Kasumi-1 (cell line): ENCODE measurements at places on chromosomes 1 and 21.

- no peak for DNase-seq
These were observed 141.8 kb downstream of the CTH start for GRCh38 chr1:70552662-70553566.

DNA sequence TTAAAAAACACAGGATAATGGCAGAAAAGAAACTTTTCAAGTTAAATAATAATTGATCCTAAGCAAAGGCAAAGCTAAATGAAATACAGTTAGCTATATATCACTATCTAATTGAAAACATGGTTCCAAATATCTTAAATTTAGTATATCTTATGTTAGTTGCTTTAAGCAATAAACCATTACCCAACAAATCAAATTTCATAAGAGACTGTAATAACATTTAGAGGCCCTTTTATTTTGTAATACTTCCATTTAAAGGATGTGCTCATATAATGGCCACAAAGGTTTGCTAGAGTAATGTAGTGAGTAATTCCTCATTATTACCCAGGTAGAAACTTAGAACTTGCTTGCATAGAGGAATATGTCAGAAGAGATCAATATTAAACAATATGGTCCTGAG, 32.3 kb downstream of the RPL5 start:
- DNase-seq = no peak

GRCh38 chr1:209707308-209707707, 2.7 kb downstream of the HSD11B1 start:
- DNase-seq = no peak

GRCh38 chr1:68057050-68057449, 6.6 kb upstream of the DIRAS3 start:
- DNase-seq = no peak

GRCh38 chr1:113434081-113434873, 44.0 kb downstream of the MAGI3 start:
- no peak for DNase-seq

GRCh38 chr1:109388884-109389637, 8.7 kb downstream of the SORT1 start:
- no peak for DNase-seq

- DNase-seq = no peak
These were observed 93.2 kb upstream of the KCTD3 start for GRCh38 chr1:215473943-215474342.

DNA sequence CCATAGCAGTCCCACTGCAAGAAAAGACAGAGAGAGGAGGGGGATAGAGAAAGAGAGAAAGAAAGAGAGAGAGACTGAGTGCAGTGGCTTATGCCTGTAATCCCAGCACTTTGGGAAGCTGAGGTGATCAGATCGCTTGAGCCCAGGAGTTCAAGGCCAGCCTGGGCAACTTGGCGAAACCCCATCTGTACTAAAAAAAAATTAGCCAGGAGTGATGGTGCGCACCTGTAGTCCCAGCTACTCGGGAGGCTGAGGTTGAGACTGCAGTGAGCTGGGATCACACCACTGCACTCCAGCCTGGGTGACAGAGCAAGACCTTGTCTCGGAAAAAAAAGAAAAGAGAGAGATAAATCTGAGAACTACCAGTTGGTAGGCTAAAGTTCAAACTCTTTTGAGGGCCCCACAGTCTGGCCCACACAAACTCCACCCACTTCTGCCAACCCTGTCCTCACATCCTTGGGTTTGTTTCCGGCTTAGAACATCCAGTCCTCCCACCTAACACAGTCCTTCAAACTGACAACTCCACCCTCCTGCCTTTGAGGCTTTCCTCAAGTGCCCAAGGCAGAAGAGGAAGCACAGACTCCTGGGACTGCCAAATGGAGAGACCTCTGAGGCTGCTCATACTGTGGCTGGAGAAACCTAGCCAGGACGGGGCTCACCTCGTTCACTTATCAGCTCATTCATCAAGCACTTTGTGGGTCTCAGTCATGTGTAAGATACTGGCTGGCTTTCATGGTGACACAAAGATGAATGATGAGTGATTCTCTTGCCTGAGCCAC, 20.1 kb downstream of the TFAP2E start:
- peak; percentile 92 for DNase-seq

DNA sequence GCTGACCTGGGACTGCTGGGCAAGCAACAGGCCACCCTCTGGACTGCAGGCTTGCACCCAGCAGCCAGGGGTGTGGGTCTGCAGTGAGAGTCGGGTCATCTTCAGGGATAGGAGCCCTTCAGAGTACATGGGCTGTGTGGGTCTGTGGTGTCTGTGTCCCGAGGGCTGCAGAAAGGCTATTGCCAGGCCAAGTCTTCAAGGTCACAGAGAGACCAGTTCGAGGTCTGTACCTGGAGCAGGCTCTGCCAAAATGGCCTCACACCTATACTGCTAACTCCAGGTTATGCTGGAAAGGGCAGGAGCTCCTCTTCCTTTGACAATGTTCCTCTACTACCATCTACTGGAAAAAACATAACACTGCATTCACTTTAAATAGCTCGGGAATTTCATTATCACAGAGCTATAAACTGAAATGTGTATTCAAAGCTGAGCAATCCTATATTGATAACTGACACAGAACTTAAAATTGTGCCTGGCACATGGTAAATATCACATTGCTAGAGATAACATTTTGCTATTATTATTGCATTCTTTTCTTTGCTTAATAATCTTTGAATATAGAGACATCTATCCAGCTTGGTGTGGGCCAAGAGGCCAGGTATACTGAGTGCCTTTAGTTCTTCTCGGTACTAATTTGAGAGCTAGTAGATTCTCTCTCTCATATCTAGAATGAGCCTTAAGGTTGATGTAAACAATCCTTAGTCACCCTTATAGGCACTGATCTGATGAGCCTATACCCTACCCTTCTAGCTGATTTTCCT, 6.9 kb upstream of the DNAH14 start:
- peak; percentile 76 for DNase-seq

DNA sequence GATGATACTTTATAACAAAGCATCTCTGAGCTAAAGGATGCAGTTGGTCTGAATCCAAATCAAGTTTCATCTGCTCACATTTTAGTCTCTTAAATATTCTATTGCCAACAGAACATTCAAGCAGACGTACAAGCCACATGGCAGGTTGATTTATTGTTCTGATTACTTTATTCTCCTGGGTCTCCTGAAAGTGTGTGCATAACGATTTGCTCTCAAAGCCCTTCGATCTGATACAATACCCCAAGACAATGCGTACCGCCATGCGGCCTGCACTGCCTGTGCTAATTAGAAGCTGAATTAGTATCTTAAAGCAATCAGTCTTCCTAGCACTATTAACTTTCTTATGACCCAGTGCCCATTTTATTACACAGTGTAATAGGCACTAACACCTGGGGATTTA, 56.9 kb downstream of the FHAD1 start:
- DNase-seq = no peak

GRCh38 chr21:45578811-45579381, 36.7 kb upstream of the SLC19A1 start:
- no peak for DNase-seq

DNA sequence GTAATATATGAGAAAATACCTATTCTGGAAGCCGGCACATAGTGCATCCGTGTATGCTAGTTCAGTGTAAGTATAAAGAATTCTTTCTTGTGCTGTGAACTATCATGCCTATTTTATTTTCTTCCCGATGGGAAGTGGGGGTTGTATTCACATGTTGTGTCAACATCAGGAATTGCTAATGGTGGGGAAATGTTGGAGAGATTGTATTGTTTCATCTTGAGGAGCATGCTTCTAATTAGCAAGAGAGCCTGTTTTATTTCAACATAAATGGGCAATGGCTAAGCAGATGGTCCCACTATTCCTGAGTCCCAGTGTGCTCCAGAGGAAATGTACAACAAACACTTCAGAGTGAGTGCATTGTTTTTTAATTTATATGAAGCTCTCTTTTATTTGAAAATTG, 485.2 kb downstream of the PLPP3 start:
- DNase-seq = no peak

GRCh38 chr1:31798433-31799195, 17.2 kb downstream of the SPOCD1 start:
- DNase-seq = no peak

GRCh38 chr1:210294999-210295745, 33.5 kb upstream of the HHAT start:
- DNase-seq = no peak

- DNase-seq = no peak
These were observed 7.1 kb upstream of the NES start for GRCh38 chr1:156684227-156684782.

- DNase-seq = peak; percentile 72
These were observed 28.2 kb upstream of the ANKRD13C start for GRCh38 chr1:70382682-70383081.

DNA sequence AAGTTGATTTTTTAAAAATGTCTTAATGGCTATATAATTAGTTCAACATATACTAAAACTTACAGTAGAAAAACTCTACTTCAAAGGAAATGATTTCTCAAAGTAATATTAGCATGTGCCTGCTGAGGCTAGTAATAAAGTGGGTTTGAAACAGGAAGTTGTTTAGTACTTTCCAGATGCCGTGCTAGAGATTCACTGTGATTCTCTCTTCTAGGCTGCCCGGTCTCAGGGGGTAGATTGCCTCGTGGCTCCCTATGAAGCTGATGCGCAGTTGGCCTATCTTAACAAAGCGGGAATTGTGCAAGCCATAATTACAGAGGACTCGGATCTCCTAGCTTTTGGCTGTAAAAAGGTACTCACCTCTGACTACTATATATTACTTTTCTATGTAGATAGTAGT, 9.1 kb downstream of the EXO1 start:
- DNase-seq = no peak

GRCh38 chr1:178692564-178693327, 32.3 kb upstream of the RALGPS2 start:
- no peak for DNase-seq

- DNase-seq = no peak
These were observed 58.8 kb upstream of the PRDX6 start for GRCh38 chr1:173418107-173418985.

- DNase-seq = no peak
These were observed 197.7 kb upstream of the DUSP10 start for GRCh38 chr1:221939607-221940006.

GRCh38 chr1:194208674-194209073, 1022.3 kb upstream of the B3GALT2 start:
- DNase-seq = no peak
